ENCODE measurements at places on chromosomes 4 and X. TPM values are rescaled to one million over a fixed set of nuclear protein-coding genes. Genes with fewer than 3 reads are reported as not detected.

DNA sequence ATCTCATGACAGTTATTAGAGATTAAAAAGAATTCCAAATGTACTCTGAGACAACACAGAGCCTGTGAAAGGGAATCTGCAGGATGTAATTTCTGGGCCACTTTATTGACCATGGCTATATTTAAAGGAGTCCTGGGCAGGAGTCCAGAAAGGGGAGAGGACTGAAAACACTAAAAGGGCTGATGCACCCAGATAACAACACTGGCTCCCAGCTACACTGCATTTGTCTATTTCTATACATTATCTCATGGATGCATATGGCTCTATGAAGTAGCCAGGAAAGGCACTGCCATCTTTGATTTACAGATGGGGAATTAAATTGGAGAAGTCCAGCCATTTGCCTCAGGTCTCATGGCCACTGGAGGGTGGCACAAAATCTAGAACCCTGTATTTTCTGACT lies 56.0 kb downstream of the MED28 start:
- DNase-seq, result no peak

RAB39B gene
- 11.1 TPM for total RNA-seq

- no peak for DNase-seq
Measured at GRCh38 chrX:67290489-67291220, 253.2 kb upstream of the AR start.

ENAM gene
- total RNA-seq, result not detected

DNA sequence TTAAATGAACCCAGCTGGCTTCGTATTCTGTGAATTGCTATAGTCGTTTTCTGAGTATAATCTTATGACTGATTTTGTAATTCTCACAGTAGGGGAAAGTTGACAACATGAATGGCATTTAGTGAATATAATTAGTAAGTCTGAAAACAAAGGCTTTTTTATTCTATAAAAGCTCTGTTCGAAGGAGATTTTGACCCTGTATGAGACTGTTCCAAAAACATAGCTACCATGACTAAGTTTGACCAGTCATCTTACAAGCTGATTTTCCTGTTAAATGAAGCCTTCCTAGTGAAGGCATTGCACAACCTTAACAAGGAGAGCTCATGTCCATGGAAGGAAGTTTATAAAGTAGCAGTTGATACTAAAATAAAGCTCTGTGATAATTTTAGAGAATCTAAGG lies 242.3 kb downstream of the RPA4 start:
- no peak for DNase-seq

GRCh38 chr4:47882228-47882627 lies 32.2 kb downstream of the NFXL1 start:
- no peak for DNase-seq

PRICKLE3 gene
- 13.7 TPM for total RNA-seq

Measured in GM23338 (cell line).